ENCODE measurements at places on chromosomes 3 and 15.

DNA sequence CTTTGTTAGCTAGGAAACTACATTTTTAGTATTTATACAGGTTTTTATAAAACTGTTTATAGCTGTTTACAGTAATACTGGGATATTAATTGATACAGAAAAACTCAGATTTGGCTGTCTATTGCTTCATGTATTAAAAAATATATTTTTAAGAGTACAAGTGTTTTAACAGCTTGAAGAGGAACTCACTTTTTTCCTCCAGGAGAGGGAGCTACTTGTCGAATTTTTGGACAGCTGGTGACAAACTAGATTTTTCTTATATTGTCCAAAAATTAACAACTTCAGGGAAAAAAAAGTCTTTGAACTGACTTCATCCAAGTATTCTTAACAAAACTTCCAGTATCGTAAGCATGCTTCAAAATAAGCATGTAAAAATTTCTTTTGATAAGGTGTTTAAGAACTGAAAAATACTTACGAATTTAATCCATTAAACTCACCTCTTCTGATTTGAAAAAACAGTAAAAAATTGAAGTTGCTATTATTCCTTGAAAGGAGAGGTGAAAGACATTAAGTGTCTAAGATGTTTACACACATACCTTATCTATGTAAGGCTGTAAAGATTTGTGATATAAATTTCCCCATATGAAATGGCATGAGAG lies 4.0 kb downstream of the DIPK2A start:
- peak; percentile 14 for DNase-seq

DNA sequence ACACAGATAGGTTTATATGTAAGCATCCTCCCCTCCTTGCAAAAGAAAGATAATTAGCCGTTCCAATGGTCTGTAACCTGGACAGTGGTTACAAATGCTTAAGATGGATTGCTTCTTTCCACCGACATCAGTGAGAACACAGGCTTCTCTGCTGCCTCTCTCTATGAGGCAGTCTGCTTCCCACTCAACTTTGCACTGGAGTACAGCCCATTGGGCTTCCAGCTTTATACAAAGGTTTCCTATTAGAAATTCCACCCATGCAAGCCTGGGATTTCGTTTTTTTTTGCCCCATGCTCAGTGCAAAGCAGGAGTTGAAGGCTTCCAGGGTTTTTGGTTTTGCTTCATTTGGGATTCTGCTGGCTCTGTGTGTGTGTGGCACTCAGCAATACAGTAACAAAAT lies 47.3 kb upstream of the C3orf22 start:
- DNase-seq: no peak

DNA sequence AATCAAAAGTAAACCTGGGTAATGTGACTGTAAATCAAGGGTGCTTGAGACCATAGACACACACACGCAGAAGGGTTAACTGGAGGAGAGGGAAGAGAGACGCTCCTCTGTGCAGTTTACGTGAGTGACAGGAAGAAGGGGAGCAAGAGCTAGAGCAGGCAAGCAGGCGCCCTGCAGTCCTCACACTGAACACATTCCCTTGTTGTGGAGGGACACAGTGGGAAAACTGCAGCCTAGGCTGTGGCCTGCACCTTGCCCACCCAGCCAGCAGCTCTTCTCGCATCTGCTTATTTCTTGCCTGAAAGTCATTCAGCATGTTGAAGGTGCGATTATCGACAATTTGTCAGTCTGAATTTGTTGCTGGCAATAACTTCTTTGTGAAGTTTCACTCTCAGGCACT lies 24.2 kb downstream of the SOX2 start:
- DNase-seq: no peak

- no peak for DNase-seq
Observed at GRCh38 chr15:37014566-37014965, 85.8 kb downstream of the MEIS2 start.

DNA sequence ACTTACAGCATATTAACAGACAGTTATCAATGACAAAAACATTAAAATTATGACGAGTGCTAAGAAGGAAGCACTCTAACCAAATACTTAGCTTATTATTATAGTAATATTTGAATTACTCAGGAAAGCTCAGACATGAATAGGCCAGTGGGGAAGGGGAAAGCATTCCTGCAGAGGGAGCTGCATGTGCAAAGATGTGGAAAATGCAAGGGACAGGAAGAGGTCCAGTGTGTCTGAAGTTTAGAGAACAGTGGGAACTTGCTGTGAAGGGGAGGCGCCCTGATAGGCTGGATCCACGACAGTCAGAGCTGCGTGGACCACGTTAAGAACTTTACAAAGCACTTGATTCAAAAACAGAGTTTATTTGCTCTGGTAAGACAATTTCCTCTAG lies 1.2 kb upstream of the SPICE1 start:
- no peak for DNase-seq

DNA sequence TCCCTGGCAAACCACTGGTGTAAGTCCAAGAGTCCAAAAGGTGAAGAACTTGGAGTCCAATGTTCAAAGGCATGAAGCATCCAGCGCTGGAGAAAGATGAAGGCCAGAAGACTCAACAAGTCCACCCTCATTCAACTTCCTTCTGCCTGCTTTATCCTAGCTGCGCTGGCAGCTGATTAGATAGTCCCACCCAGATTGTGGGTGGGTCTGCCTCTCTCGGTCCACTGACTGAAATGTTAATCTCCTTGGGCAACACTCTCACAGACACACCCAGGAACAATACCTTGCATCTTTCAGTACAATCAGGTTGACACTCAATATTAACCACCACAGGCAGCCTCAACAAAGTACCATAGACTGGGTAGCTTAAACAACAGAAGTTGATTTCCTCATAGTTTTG lies 245.9 kb upstream of the IGF1R start:
- no peak for DNase-seq

- DNase-seq: no peak
Observed at GRCh38 chr15:68205954-68206539, 915 bp upstream of the CALML4 start.

DNA sequence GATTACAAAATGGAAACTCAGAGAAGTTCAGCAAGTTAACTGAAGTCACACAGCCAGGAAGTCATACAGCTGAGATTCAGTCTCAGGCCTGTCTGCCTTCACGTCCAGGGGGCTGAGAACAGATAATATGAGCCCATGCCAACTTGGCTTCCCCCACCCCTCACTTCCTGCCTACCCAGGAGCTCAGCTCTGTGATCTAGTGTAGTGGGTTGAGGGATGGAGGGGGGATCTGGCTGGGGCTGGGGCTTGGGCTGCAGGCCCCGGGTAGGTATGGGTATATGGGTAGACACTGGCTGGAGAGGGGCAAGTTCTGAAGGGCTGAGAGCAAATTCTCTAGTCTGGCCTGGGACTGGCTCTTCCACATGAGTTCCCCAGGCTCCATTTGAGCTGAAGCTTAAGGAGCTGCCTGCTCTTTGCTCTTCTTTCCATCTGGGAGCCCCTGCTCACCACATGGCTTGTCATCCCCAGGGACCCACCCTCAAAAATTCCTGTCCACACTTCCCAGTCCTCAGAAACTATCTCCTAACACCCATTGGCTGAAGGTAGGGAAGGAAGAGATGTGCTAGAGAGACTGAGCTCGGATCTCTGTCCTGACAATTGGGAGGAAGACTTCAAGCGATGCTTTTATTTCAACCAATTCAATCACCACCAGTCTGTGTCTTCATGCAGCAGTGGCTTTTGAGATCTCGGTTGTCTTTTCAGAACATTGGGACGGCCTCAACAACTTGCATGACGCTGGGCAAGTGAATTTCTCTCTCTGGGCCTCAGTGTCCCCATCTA lies 2.0 kb downstream of the RASGRF1 start:
- DNase-seq: no peak

- peak; percentile 91 for DNase-seq
Observed at GRCh38 chr3:37466660-37467359, 292.4 kb upstream of the LRRFIP2 start.

- peak; percentile 6 for DNase-seq
Observed at GRCh38 chr3:10194328-10195071, 29.8 kb downstream of the IRAK2 start.

GRCh38 chr15:42024303-42024702 lies 3.5 kb upstream of the PLA2G4E start:
- no peak for DNase-seq

DNA sequence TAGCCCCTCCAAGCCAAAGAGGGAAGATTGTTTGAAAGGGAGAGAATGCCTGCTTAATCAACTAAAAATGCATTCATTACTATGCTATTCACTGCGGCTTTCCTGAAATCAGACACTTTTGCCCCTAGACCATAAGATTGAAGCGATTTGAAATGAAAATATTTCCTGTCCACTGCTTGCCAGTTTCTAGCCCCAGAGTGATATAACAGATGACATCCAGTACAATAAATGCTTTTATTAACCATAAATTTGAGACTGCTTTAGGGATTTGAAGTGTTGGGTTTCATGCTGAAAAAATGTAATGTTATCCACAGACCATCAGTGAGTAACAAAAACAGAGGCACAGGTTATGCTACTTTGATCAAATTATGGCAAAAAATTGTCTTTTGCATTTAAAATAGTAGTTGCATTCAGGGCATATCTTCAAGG lies 14.1 kb downstream of the IL17RD start:
- no peak for DNase-seq
